Colonic mucosa (tissue), 4 donors: ENCODE measurements at places on chromosomes 5 and 9.
A peak's percentile ranks its signal among the peaks of the same experiment; 100 is the strongest.

DNA sequence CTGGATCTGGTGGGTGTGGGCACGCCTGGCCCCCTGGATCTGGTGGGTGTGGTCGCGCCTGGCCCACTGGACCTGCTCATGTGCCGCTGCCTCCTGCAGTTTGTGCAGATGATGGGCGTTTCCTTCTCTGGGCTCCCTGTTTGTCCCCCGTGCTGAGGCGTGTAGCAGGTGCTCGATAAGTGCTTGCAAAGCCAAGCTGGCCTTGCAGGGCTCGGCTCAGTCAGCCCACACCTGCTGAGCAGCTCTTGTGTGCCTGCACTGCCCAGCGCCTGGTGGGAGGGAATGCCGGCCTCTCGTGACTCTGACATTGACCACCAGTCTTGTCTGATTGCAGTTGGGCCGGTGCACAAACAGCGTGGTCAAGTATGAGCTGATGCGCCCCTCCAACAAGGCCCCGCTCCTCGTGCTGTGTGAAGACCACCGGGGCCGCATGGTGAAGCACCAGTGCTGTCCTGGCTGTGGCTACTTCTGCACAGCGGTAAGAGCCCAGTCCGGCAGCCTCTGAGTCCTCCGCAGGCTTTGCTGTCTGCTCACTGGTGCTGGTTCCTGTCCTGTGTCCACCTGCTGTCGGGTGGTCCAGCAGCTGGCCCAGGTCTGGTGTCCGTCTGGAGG is 102.7 kb upstream of the CACNA1B start:
- no peak for DNase-seq

DNA sequence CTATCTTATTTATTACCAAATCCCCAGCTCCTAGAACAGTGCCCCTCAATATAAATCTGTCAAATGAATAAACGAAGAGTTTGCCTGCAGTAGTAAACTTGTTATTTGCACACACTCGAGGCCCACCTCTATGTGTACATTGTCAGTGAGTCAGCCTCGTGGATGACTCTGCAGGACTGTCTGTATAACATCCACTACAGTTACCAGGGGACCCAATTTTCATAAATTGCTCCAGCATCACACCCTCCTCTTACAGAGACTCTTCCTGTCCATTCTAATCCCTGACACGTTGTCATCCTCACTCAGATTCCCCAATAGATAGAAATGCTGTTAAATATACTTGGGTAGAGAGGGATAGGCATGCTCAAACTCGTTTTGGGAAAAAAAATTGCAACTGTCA is 478.5 kb downstream of the RAB3C start:
- no peak for DNase-seq

GRCh38 chr5:62259699-62260250 is 46.2 kb upstream of the KIF2A start:
- DNase-seq: no peak

GRCh38 chr5:168676501-168676900 is 97.3 kb upstream of the PANK3 start:
- DNase-seq: no peak

GRCh38 chr9:89386797-89387196 is 68.5 kb downstream of the SECISBP2 start:
- DNase-seq: no peak

DNA sequence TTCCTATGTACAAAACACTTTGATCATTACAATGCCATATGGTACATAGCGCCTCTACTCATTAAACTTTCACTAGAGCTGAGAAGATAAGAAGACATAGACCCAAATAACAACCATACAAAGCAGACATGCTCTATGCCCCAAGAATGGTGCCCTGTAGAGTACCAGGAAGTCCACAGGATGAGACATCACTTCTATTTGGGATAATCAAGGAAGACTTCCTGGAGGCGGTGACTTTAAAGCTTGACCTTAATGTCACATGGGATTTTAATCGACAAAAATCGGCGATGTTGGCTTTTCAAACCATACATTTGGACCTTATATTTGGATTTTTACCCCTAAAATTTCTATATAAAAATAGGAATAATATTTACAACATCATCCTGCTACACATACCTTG is 224.3 kb upstream of the MAP3K1 start:
- DNase-seq: no peak

DNA sequence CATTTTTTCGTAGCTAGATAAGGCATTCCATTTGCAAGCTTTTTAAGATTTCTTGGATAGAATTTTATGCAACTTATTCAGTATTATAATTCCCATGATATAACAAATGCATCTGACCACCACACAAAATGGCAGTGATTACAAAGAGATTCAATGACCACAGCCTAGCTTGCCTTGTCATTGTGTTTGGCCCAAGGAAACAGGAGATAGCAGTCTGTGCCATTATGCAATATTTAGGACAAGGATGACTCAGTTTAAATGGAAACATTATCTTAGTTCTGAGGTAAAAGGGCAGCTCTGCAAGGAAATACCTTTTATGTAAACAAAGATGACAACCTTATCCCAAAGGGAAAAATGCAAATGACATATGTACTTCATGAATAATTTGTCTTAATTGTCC is 89.8 kb downstream of the NUDT12 start:
- DNase-seq: no peak

DNA sequence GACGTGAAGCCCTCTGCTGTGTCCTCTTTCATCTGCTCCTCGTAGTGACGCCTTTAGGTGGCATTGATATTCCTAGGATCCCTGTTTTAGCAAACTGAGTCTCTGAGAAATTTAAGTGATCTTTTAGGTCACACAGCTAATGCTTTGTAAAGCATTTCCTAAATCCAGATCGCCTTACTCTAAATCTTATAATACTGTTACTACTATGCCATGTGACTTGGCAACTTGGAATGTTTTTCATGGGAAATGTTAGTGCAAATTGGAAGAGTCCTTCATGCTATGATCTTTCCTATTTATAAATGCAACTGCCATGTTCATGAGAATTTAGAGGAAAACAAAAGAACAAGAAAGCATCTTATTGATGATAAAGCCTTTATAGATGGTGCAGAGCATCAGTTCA is 212.2 kb downstream of the TRIO start:
- DNase-seq: no peak

- no peak for DNase-seq
These were observed 97.7 kb downstream of the CFAP95 start for GRCh38 chr9:69918322-69918721.

DNA sequence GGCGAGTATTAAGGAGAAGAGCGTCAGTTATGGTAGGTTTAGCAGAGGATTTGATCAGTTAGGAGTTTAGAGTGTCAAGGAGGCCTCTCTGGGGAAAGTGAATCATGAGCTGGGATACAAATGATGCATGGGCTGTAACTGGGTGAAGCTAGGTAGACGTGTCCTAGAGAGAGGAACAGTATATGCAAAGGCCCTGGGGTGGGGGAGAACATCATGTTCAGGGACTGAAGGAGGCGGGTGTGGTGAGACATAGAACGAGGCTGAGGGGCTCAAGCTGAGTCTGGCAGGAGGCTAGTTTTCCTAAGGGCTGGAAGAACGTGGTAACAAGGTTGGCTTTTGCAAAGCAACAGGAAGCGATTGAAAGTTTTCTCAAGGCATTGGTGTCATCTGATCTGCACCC is 10.5 kb downstream of the TMEM268 start:
- no peak for DNase-seq

GRCh38 chr5:13629218-13629617 is 315.3 kb downstream of the DNAH5 start:
- DNase-seq: no peak

DNA sequence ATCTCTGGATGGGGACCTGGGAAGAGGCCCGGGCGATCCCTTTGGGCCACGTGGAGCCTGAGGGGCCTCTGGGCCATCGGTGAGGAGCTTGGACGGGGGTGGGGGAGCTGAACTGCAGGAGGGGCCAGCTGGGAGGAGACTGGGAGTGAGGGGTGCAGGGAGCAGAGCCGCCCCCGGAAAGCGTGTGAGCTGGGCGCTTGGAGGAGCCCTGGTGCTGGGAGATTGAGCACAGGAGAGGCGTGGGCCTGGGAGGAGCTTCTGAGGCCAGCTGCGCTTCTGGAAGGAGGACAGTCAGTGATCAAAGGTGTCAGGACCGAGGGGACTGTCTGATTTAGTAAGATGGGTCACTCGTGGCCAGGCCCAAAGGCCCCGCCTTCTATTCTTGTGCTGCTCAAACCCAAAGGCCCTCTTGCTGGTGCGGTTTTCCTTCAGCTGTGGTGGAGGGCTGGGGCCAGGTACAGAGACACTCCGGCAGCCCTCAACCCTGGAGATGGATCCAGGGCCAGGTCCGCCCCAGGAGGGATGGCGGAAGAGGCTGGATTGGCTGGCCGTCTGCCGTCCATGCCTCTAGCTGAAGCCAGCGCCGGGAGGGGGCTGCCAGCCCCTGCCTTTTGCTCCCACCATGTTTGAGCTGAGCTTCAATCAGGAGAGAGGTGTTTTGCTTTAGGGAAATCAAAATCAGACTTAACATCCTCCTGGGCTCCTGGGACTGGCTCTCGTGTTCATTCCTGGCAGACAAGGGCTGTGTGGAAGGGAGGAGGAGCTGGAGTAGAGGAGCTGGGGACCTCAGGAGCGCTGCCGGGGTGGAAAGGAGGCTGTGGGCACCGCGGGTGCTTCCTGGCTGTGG is 21.6 kb downstream of the NCS1 start:
- DNase-seq: no peak

GRCh38 chr5:74850789-74851425 is 15.3 kb downstream of the FAM169A start:
- no peak for DNase-seq

DNA sequence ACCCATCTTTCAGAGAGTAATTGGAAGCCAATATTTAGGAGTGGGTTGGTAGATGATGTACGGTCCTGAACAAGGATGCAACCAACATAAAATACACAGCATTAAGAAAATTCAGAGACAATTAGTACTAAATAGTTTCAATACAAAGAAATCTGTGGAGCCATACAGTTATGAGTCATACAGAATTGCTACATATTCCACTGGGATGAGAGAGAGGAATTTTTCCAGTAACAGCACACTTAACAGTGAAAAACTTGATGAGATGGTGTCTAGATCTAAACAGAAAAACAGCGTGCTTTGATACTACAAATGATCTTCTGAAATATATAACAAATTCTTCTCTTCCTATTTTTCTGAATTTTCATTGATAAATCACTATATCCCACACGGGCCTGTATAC is 1999.3 kb upstream of the CDH9 start:
- no peak for DNase-seq

DNA sequence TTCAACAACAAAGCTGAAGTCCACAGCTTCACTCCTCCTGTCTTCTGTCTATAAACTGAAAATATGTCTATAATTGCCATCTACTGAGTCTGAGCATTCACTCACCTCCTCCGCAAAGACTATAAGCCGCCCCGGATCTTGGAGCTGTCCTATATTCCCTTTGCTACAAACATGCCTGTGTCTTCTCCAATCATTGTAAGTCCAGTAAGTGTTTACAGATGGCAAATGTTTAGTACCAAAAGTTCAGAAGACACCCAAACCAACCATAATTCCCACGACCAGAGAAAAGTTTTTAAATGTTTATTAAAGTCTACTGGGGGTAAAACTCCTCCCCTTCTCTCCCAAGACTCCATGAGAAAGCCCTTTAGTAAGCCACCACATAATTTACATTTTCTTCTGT is 80.9 kb downstream of the EBF1 start:
- DNase-seq: no peak

DNA sequence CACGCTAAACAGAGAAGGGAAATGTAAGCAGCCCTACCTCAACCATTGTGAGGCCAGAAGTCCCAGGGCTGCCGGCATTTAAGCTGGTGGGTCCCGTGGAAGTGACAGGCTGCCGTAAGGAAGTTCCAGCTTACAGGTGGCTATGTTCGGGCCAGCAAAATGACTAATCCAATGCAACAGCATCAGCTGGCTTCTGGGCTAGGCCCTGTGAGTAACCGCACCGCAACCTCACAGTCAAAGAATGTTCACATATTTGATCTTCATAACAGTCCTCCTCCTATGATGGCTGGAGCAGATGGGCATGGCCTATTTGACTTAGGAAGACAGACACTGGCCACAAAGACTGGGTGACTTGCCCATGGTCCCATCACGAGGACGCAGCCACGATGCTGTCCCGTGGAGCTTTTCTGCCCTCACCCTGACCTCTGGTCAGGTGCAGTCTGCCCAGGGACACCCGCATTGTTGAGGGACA is 88.2 kb downstream of the LIFR start:
- no peak for DNase-seq

- DNase-seq: no peak
These were observed 497.4 kb upstream of the CYLC2 start for GRCh38 chr9:102497709-102498108.

DNA sequence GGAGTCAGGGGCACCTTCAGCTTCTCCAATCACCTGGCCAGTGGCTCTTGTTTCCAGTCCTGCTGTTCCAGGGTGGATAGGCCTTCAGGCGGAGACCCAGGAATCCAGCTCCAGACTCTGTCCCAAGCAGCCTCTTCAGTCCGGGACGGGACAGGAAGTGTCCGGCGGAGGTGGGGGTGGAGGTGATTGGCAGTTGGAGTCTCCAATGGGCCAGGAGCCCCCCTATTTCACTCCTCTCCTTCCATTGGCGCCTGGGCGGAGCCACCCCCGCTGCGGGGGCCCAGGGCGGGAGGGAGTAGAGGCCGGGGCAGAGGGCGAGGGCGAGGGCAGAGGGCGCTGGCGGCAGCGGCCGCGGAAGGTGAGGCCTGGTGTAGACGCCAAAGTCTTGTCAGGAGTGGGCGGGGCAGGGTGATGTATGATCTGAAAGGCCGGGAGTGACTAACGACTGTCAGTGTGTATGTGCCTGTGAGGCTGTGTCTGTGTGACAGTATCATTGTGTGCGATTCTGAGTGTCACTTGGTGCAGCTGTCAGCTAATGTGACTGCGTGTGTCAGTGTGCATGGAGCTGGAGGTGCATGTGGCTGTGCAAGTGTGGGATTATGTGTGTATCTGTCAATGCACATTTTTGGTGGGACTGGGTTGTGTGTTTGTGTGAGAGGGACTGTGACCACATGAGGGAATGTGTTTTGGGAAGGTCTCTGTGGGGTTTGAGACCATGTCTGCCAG is at the start of gene IL11RA:
TSS of gene IL11RA (plus strand) at position 310 of the 726 bp plus-strand sequence. CDS start 3,033 bp downstream, outside the sequence.
- DNase-seq: peak; percentile 93

DNA sequence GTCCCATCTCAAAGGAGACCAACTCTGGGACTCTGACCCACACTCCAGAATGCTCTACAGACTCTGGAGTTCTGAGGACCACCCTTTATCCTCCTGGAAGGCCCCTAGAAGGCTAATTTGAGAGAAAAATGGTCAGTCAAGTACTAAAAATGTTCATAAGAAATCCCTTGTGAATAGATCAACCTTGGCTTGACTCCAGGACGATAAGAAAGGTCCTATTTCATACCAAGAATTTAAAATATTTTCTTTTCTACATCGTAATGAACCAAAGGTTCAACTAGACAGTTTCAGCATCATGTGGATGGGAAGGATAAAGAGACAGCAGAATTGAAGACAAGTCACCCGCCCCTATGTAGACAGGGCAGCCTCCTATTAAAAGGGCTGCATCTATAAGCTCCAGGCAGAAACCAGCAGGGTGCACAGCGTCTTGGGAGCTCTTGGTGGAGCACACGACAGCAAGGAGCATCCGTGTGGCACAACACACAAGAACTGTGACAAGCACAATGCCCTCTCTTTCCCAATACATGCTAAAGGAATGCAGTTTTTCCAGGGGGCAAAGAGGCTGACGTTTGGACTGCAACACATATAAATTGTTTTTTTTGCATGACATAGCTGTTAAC is 38.3 kb downstream of the RASEF start:
- DNase-seq: no peak
